ENCODE measurements at places on chromosomes 7 and 10.
A peak's percentile ranks its signal among the peaks of the same experiment; 100 is the strongest.

DNA sequence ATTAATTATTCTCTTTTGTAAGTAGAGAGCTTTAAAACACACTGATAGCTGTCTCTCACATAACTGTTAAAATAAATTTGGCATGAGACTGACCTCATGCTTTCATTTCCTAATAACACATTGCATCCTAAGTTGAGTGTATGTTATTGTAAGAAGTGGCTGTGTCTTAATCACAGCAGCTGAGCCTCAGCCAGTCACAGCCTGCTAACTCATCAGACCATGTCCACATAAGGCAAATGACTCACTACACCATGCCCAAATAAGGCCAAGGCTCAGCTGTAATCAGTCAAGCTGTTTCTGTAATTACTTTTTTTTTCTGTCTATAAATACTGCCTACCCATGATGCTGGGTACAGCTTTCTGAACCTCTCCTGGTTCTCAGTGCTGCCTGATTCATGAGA, 860.9 kb downstream of the XPNPEP1 start:
- DNase-seq, result no peak

GRCh38 chr7:28481091-28481926, 69.0 kb downstream of the CREB5 start:
- peak; percentile 47 for DNase-seq

DNA sequence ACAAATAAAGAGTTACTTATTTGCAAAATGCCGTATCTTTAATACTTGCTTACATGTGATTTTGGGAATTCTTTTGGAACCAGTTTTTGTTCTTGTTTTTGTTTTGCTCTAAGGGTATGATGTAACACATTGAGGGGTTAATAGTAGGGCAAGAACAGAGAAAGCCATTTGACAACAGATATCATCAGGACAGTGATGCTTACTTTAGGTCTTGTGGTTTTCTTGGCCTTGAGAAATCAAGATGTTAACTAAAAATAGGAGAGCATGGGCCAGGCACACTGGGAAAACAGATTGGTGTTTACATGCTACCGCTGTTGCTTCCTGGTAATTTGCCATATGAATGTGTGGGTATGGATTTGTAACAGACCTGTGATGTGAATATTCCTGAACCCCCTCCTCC, 3.7 kb downstream of the SAMD8 start:
- no peak for DNase-seq

DNA sequence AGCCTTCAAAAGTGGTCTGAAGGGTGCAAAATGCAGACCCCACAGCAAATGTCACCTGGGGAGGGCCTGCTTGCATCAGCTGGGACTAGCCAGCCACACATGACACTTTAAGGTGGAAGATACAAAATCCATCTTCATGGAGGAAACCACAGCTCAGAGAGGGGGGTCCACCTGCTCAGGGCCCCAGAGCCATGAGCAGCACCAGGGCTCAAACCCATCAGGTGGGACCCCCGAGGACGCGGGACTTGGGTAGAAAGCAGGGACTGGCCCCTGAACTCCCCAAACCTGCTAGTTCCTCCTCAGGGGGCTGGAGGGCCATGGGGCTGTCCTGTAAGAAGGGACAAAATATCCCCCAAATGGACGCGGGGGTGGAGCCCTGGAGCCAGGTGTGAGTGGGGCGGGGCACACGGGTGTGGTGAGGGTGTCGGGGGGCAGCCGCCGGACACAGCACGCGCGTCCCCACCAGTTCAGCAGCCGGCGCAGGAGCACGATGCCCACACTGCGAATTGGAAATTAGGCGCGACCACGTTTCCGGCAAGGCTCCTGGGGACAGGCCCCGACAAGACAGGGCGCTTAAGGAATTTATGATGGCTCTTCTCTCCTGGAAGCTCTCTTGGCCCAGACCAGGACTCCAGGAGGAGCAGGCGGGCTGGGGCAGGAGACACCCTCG, 8.0 kb downstream of the PDGFA start:
- DNase-seq, result no peak

DNA sequence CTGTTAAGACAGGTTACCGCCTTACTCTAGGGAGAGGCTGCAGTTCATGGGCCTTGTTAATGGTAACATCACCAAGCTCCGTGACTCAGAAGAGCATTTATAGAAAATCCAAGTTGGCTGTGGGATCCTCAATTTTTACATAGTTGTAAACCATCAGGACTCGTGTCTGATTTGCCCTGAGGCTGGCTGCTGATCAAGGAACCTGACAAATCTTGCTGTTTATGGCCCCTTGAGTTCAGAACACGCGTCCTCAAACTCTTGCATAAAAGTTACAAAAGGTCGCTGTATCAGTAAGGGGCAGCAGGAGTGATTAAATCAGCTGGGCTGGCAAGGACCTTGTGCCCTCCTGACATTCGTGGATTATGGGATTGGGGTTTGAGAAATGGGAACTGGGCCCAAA, 4.6 kb downstream of the SLC13A4 start:
- DNase-seq, result no peak

DNA sequence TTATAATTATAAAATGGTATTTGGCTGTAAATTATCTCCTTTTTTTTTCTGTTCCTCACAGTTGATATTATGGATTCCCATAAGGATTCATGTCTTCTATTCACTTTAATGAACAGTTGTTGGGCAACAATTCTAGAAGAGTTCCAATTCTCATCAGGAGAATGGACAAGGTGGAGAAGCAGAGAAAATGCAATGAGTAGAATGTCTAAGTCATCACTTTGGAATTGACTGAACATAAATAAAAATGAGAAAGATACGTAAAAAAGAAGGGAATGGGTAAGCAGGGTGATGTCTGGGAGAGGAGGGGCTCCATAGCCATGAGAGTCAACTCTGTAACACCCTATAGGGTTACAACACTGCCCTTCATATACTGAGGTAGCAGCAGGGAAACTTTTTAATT, 1.8 kb upstream of the CAV2 start:
- no peak for DNase-seq

DNA sequence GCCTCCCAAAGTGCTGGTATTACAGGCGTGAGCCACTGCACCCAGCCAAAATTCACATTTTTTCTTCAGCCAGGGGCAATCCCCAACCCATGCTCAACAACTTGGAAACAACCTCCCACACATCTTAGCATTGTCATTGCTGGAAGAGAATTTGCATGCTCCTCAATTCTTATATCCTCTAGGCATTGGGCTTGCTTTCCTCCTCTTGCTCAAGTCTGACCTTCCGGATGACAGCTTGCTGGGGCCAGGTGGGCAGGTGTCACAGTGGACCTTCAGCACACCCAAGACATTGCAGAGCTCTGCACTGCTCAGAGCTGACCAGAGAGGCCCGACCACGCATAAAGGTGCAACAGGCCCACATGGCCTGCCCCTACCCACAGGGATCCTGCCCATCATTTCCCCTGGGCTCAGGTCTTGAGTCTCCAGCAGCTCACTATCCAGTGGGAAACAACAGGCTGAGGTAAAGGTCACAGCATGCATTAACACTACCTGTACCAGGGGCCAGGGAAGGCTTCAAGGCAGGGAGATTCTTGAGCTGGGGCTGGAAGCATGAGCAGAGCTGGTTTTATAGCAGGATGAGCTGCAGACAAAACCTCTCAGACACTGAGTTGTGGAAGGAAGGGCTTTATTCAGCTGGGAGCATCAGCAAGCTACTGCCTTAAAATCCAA, 6.8 kb upstream of the GPR15LG start:
- DNase-seq, result no peak

- no peak for DNase-seq
These were observed 137.1 kb downstream of the SH2D4B start for GRCh38 chr10:80674809-80675208.

DNA sequence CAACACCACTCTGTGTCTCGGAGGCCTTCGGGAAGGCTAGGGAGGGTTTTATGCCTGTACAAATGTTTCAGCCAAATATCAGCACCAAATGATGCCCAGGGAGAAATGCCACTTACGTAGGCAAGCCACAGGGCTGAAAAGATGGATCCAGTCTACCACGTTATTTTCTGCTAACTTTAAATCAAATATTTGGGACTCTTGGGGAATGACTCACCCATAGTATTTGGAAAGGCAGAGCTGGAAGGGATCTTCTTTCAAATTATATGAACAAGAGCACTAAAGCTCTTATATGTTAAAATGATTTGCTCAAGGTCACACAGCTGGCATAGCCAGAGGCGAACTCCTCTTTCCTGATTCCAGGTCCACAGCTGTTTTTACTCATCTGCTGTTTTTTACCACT, 591.4 kb downstream of the SORCS1 start:
- DNase-seq, result no peak

All from muscle of arm (tissue), 14 donors.